ENCODE measurements at places on chromosomes 12 and 14. TPM values are rescaled to one million over a fixed set of nuclear protein-coding genes. Genes with fewer than 3 reads are reported as not detected.

GRCh38 chr12:52708010-52708409, 4.7 kb upstream of the KRT77 start:
- no peak for DNase-seq

The NKX2-1 gene
- total RNA-seq, result not detected

The KRT73 gene
- 1.3 TPM for total RNA-seq

DNA sequence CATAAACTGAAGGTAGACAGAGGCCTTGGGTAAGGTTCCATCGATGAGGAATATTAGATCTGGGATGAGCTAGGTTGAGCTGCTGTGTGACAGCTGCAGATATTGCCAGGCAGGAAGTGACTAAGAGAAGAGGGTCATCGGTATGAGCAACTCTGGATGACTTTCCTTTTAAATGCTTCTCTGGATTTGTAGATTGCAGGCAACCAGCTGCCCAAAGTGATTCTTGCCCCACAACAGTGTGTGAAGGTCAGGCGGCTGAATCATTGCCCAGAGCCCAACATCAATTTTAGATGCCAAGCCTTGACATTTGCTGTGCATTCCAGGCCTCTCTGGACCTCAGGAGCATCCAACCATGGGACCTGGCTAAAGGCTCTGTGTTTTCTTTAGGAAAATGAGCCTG, 255.9 kb downstream of the DPF3 start:
- no peak for DNase-seq

DNA sequence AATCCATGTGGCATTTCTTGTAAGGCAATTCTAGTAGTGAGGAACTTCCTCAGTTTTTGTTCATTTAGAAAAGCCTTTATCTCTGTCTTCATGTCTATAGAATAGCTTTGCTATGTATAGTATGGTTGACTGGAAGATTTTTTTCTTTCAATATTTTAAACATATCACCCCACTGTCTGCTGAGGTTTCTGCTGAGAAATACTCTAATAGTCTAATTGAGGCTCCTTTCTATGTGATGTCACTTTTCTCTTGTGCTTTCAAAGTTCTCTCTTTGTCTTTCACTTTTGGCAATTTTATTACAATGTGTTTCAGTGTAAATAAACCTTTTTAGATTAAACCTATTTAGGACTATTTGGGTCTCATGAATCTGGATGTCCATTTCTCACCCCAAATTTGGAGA, 192.8 kb downstream of the PDZRN4 start:
- DNase-seq, result no peak

GRCh38 chr12:50220363-50220995, 53.3 kb upstream of the CERS5 start:
- DNase-seq, result no peak

- DNase-seq, result no peak
Observed at GRCh38 chr14:91330096-91330696, 85.7 kb upstream of the GPR68 start.

- no peak for DNase-seq
Observed at GRCh38 chr14:56585461-56586084, 6.0 kb downstream of the TMEM260 start.

GRCh38 chr14:75168586-75169335, 7.7 kb downstream of the TMED10 start:
- no peak for DNase-seq

GRCh38 chr12:116263844-116264243, 13.6 kb downstream of the MED13L start:
- DNase-seq, result no peak

The TPPP2 gene
- total RNA-seq, result not detected

DNA sequence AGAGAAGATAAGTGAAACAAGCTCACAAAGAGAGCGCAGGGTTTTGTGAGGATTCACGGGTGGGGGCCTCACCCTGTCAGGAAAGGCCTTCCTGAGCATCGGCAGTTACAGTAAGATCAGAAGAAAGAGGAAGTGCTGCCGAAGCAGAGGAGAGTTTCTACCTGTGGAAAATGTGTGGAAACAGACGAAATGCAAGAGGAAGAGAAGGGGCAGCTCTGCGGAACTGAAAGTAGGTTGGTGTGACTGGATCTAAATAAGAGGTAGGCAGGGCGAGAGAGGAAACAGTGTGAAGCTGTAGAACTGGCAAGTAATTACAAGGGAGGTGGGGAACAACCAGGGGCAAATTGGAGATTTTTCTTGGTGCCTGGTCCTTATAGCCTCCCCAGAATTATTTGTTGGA, 2.6 kb downstream of the GPR68 start:
- no peak for DNase-seq

DNA sequence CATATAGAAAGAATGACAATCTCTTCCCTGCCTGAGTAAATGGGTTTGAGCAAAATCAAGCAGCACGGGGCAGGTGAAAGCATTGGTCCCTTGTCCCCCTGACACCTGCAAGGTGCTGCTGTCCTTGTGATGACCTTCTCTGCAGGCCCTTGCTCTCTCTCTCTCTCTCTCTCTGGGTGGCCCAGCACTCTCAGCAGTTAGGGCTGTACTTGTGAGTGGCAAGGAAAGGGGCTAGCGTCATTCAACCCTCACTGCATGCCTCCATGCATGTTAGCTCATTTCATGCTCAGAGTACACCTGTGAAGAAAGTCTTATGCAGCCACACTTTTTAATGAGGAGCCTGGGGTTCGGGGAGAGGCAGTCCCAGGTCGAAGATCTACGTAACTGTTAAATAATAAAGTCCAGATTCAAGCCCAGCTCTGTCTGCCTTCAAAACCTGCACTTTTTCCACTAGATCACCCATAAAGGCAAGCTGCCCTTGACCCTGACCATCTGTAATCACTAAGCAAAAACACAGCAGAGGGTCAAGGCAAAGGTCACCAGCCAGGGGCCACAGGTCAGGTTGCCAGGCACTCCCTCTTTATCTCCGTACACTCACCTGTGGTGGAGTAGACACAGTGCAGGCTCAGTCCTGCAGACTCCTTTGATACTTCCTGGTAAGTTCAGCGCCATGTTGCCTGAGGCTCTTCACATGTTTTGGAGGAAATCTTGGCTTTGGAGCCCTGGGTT, 44.9 kb upstream of the CLMN start:
- no peak for DNase-seq

The CPNE8 gene
- 7.6 TPM for total RNA-seq

DNA sequence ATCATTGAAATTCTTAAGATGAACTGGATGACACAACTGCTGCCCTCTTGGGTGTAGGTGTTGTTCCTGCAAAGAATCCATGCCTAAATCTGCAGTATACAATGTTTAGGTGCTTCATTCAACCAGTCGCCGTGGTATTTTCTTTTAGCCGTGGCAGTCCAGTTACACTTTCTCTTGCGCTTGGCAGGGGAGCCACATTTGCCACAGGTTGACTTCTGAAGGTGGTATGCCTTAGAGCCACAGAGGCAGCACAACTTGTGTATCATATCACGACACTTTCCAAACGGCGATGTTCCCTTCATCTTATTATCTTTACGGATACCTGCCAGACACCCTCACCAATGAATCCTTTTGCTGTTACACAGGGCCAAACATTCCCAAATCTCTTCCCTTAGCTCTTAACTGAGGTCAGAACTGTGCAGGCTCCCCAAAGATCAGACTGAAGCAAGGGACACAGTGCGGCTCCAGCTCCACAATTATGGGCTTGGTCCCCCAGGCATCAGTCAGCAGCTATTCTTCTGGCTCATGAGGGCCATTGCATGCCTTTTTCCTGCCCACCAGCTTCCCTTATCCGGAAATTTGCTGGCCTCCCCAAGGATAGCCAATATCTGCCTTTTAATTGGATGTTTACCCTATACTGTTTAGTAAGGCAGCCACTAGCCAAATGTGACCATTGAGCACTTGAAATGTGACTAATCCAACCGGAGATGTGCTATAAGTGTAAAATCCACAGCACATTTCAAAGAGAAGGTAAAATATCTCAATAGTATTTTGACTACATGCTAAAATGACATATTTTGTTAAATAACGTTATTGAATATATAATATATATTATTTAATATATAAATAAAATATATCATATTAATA, 50.7 kb downstream of the SENP1 start:
- DNase-seq, result no peak

DNA sequence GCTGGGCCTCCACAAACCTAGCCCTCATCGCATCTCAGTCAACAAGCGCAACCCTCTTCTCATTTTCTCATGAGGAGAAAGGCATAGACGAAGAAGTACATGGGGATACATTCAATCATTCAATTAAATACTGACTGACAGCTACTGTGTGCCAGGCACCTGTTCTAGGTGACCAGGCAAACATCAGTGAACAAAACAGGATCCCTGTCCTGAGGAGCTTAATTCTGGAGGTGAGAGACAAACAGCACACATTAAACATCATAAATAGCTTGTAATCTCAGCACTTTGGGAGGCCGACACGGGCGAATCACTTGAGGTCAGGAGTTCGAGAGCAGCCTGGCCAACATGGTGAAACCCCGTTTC, 362 bp upstream of the ACYP1 start:
- DNase-seq, result no peak

DNA sequence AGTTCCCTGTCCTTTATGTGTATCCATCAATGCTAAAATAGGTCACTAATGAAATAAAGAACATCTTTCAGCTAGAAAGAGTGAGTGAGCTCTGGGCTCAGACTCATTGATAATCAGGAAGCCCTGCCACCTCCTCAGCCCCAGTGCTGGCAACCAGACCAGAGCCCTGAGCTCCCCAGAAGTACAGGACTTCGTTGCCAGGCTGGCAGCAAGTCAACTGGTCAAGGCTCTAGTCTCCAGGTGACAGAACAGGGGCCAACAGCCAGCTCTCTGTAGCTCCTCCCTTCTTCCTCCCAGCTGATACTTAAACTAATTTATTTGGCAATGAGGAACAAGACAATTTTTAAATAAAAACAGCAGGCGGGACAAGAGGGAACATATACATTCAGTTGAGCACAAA, 145.3 kb downstream of the EGLN3 start:
- DNase-seq, result peak; percentile 38

DNA sequence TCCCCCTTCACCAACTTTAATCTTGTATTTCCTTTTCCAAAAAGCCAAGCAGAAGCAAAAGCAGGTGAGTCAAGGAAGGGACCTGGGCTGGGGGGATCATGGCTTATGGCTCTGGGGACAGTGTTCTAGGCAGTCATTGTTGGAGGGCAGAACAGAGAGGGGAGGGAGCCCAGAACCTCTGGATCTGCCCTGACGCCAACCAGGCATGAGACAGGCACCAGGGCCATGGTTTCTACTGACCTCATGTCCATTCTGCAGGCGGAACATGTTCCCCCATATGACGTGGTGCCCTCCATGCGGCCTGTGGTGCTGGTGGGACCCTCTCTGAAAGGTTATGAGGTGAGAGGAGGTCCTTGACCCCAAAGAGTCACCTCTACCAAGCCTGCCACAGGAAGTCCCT, 6.6 kb downstream of the CACNB3 start:
- DNase-seq, result no peak

DNA sequence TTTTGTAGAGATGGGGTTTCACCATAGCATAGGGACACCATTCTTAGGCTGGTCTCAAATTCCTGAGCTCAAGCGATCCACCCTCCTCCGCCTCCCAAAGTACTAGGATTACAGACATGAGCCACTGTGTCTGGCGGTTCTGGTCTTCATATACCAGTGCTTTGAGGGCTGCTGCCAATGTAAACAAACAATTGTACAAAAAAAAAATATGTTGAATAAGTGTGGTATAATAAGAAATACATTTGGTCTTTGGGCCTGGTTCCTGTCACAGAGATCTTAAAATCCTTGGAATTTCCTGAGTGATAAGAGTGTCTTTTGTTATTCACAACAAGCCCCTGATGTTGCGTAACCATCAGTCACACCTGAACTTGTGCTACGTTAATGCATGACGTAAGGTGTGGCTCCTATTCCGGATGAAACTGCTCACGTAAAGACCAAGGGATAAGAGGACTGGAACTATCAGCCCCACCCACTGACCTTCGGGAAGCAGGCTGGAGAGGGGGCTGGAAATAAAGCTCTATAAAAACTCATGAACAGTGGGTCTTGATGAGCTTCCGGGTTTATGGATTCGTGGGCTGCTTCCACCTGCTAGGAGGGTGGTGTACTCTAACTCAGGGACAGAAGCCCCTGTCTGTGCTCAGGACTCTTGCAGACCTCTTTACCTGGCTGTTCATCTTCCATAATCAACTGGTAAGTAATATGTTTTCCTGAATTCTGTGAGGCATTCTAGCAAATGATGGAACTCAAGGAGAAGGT, 16.5 kb upstream of the RIMKLB start:
- no peak for DNase-seq

DNA sequence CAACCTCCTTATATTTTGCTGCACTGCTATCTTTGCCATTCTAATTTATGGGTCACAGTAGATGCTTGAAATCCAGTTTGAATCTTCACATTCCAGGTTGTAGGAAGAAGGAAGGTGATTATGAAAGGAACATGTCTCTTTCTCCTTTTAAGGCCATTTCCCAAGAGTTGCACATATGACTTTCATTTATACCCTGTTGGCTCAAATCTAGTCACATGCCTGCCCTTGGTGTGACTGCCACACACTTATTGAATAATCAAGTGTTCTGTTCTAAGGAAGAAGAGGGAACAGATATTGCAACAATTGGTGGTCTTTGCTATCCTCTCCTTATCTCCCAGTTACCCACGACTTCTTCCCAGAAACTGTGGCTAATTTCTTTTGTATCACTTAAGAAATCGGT, 404.3 kb downstream of the TMEM117 start:
- no peak for DNase-seq

GRCh38 chr14:68216079-68216478, 396.5 kb downstream of the RAD51B start:
- no peak for DNase-seq

DNA sequence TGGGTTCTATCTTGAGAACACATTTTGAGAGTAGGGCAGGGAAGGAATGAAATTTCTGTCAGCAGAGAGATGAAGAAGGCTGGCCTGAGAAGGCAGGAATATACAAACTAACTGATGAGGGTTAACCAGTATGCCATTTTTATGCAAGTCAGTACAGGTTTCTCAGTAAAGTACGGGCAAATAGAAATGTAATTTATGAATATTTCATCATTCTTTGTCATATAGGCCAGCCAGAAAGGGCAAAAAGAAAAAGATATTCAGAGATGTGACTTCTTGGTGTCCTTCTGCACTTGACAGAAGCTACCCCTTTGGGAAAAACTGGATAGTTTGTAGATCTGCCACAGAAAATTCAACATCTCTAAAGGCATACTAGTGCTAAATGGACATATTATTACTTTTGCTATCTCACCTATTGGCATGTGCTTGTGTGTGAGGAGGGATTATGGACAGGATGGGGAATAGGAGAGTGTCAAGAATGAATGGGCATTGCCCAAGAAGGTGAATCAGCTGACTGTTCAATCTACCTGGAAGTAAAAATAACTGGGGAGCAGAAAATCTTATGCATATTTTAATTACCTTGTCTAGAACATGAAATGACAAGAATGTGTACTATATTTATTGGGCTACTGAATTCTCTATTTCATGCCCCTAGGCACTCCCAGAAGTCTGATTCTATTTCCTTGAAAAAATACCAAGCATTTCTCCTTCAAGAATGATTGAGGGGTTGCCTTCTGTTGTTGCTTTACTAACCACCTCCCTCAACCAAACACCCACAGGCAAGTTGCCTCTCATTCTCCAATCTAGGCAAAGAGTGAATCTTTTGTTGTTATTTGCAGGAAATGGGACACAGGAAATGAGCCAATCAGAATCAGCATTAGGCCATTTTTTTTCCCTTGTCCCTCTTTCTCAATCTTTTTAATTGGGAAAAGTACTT, 175.1 kb upstream of the SLC38A2 start:
- DNase-seq, result no peak

- DNase-seq, result no peak
Observed at GRCh38 chr14:93708800-93709199, 79.5 kb downstream of the PRIMA1 start.

All from body of pancreas (tissue), 4 donors.